ENCODE measurements at places on chromosomes 12 and 14.

DNA sequence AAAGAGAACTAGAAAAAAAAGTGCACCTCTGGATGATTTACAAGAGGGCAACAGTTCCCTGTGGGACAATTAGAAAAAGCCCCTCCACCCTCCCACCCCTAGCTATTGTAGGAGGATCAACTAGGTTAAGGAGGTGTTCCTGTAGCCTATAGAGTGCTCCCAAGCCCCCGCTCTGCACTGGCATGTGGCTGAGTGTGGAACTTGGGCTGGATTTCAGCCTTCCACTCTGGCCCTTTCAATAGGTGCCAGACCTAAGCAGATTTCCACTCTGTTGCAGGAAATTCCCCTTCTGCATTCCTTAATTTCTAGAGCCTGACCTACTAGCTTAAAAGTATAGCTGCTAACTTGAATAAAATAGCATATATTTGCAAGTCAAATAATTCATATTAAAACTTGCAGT lies 2.8 kb downstream of the NFATC4 start:
- no peak for DNase-seq

DNA sequence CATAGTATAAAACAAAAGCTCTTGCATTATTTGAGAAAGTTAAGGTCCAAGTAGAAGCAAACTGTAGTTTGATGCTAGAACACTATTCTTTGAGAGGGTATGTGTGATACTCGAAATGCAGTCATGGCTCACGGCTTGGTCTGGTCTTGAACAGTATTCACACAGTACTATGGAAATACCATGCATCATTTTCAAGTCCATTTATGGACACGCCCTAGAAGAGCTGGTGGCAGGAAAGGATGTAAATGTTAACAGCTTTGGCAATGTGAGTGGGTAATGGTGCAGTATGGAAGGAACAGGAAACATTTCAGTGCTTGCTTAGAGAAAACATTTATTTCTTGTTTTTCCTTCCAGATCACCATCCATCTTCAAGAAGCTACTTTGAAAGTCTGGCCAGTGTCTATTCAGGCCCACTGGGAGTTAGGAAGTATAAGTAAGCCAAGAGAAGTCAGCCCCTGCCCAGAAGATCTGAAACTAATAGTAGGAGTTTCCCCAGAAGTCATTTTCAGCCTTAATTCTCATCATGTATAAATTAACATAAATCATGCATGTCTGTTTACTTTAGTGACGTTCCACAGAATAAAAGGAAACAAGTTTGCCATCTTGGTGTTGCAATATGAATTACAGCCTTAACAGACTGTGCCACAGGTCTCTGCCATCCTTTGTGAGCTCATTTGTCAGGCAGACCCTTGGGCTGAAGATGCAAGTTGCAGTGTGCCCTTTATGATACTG lies 5.7 kb upstream of the AKAP5 start:
- no peak for DNase-seq

DNA sequence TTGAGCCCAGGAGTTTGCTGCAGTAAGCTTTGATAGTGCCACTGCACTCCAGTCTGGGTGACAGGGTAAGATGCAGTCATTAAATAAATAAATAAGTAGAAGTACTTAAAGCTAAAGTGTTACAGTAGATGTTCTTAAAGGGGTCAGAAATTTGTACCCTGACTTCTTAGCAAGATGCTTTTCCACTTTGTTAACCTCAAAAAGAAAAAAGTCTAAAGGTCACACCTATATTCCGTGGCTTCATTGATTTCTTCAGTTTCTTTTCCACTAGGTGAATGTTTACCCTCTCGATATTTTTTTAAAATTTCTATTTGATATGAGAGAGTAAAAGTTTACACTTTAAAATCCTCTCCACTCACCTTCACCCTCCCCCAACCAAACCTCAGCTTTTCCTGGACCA lies 64.3 kb upstream of the PLEKHA5 start:
- DNase-seq = no peak

- no peak for DNase-seq
These were observed 27.5 kb downstream of the RTL1 start for GRCh38 chr14:100875861-100876590.

- DNase-seq = no peak
These were observed 36.0 kb downstream of the RTRAF start for GRCh38 chr14:52025310-52025709.

- DNase-seq = no peak
These were observed 73.1 kb downstream of the RESF1 start for GRCh38 chr12:32032205-32032810.

DNA sequence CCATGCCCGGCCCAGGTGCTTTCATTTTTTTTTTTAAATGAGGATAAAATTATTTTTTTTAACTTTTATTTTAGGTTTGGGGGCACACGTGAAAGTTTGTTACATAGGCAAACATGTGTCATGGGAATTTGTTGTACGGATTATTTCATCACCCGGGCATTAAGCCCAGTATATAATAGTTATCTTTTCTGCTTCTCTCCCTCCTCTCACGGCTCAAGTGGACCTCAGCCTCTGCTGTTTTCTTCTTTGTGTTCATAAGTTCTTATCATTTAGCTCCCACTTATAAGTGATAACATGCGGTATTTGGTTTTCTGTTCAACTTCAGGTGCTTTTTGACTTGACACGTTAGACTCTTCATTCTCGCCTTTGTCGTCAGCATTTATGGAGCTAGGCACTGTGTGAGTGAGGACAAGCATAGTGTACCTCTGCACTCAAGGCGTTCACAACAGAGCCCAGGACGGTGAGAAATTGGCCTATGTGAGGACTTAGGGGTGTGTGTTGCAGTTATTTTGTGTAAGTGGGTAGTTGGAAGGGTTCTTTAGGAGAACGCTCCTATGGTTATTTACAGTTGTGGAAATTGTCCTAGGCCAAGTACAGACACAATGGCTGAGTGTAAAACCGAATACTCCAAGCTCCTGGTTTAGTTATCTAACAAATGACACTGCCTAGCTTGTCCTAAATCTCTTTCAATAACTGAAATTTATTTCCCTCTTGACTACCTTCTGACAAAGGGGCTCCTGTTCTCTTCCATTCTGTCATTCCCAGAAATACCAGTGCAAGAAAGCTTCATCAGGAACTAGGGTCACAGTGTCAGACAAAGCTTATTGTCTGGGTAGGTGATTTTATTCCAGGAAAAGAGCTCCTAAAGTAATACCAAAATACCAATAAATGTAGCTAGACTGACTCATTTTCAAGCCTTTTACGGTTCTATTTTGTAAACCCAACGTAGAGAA lies 200.5 kb upstream of the PRICKLE1 start:
- DNase-seq = no peak

GRCh38 chr14:36111822-36112583 lies 64.5 kb downstream of the PTCSC3 start:
- DNase-seq = no peak

DNA sequence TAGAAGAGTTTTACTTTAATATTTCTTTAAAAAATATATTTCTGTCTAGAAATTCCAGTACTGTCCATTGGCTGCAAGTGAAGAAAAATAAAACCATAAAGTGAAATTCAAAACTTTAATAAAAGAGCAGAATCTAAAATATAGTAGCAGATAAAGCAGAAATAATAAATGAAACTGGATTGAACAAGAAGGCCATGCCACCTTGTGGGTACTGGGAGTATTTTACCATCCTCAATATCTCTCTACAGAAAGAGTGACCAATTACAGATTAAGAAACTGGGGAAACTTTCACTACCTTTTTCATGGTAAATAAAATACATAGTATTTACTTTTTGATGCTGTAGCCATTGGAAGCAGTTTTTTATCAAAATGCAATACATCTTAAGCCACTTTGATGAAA lies 220.5 kb downstream of the BCAT1 start:
- DNase-seq = no peak

DNA sequence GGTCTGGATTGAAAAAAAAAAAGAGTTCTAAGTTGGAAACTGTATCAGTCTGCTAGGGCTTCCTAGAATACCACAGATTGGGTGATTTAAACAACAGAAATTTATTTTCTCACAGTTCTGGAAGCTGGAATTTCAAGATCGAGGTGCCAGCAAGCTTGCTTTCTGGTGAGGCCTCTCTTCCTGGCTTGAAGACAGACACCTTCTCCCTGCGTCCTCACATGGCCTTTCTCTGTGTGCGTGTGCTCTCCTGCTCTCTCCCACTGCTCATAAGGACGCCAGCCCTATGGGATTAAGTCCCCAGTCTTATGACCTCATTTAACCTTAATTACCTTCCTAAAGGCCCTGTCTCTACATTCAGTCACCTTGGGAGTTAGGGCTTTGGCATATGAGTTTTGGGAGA lies 215.5 kb downstream of the PIK3C2G start:
- DNase-seq = no peak

GRCh38 chr12:127650626-127651025 lies 616.3 kb upstream of the TMEM132C start:
- DNase-seq = no peak

Measured in left renal cortex interstitium (tissue), 4 donors.